Suprapubic skin (tissue), 4 donors: ENCODE measurements at places on chromosomes 13 and 19.

- DNase-seq, result no peak
- no peak overlapping the region for H3K4me3 ChIP-seq
- no peaks in the 10 kb centered on the region for H3K27me3 ChIP-seq
- no peak overlapping the region for H3K27ac ChIP-seq
These were observed 1711.8 kb downstream of the EFNB2 start for GRCh38 chr13:104823709-104824108.

GRCh38 chr19:49173198-49173597, 15.6 kb downstream of the TRPM4 start:
- H3K4me1 ChIP-seq, result no peaks in the 10 kb centered on the region
- H3K27ac ChIP-seq, result no peak overlapping the region
- no peaks in the 10 kb centered on the region for H3K27me3 ChIP-seq
- H3K4me3 ChIP-seq, result no peak overlapping the region
- DNase-seq, result no peak

DNA sequence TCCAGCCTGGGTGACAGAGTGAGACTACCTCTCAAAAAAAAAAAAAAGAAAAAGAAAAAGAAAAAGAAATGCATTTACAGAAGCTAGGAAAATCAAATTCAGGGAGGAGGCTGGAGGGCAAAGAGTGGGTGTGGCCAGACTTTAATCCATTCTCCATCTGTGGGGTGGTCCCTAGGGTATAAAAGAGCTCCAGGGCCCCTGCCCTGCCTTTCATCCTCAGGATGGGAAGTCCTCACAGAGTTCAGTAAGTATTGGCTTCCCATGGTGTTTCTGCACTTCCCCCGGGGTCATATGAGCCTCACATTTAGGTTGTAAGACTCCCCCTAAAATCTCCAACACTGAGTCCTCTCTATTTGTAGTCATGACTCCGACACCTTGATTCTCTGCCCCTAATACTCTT, 33.0 kb downstream of the DPRX start:
- no peak overlapping the region for H3K4me3 ChIP-seq
- H3K4me1 ChIP-seq, result no peaks in the 10 kb centered on the region
- H3K36me3 ChIP-seq, result no peaks in the 10 kb centered on the region
- H3K27me3 ChIP-seq, result no peaks in the 10 kb centered on the region
- DNase-seq, result no peak

DNA sequence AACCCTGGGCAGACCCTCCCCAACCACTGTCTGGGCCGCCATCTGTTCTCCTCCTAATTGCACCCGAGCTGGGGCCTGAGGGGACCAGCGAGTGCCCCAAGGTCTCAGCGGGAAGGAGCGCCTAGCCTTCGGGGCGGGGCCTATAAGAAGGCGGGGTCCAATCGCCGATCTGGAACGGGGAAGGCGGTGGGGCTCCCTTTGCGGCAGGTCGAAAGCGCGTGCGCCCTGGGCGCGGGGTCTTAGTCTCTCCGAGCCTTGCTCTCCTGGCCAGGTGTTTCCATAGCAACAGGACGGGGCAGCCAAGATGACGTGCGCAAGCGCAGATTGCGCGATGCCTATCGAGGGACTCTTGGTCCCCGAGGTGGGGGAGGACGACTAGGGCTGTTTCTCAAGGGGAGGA, 2.8 kb downstream of the MAST1 start:
- DNase-seq, result no peak
- H3K36me3 ChIP-seq, result no peaks in the 10 kb centered on the region
- H3K4me1 ChIP-seq, result peaks cover 19% of the 10 kb centered on the region
- no peak overlapping the region for H3K27ac ChIP-seq
- peak overlapping the region; percentile 24 for H3K4me3 ChIP-seq

DNA sequence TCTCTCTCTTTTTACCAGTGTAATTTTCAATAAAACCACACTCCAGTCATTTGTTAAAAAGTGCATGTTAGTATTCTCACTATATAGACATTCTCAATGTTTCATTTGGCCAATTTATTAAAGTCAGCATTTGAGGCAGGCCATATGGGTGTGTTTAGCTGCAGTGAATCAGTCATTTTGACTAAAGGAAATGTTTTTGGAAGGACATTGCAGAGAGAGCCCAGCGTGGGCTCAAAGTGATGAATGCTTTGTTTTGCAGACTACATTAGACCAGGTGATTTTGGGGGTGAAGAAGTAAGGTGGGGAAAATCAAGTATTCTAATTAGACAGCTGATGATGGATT, 116.7 kb downstream of the POSTN start:
- H3K4me3 ChIP-seq, result no peak overlapping the region
- H3K4me1 ChIP-seq, result no peaks in the 10 kb centered on the region
- DNase-seq, result no peak
- H3K27ac ChIP-seq, result no peak overlapping the region

DNA sequence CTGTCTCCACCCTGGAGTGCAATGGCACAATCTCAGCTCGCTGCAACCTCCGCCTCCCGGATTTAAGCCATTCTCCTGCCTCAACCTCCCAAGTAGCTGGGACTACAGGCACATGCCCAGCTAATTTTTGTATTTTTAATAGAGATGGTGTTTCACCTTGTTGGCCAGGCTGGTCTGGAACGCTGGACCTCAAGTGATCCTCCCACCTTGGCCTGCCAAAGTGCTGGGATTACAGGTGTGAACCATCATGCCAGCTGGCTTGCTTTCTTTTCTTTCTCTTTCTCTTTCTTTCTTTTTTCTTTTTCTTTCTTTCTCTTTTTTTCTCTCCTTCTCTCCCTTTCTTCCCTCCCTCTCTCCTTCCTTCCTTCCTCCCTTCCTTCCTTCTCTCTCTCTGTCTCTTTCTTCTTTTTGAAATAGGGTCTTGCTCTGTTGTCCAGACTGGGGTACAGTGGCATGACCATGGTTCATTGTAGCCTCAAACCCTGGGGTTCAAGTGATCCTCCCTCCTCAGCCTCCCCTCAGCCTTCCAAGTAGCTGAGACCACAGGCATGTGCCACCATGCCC, 33.3 kb upstream of the NFIC start:
- H3K27ac ChIP-seq, result peak overlapping the region; percentile 68
- no peak overlapping the region for H3K4me3 ChIP-seq
- no peaks in the 10 kb centered on the region for H3K36me3 ChIP-seq
- no peak for DNase-seq
- no peaks in the 10 kb centered on the region for H3K27me3 ChIP-seq

GRCh38 chr19:610071-610800, 20.6 kb downstream of the HCN2 start:
- no peaks in the 10 kb centered on the region for H3K36me3 ChIP-seq
- peak overlapping the region; percentile 28 for H3K4me3 ChIP-seq
- no peak for DNase-seq

- DNase-seq, result peak; percentile 74
- H3K27me3 ChIP-seq, result no peaks in the 10 kb centered on the region
- peaks cover 29% of the 10 kb centered on the region for H3K4me1 ChIP-seq
- no peak overlapping the region for H3K4me3 ChIP-seq
- no peak overlapping the region for H3K27ac ChIP-seq
These were observed 32.4 kb downstream of the RASA3 start for GRCh38 chr13:114099918-114100445.

GRCh38 chr13:99379856-99380801, 72.9 kb upstream of the GPR183 start:
- H3K27me3 ChIP-seq, result no peaks in the 10 kb centered on the region
- H3K4me3 ChIP-seq, result no peak overlapping the region
- DNase-seq, result no peak
- no peak overlapping the region for H3K27ac ChIP-seq
- peaks cover 15% of the 10 kb centered on the region for H3K36me3 ChIP-seq

DNA sequence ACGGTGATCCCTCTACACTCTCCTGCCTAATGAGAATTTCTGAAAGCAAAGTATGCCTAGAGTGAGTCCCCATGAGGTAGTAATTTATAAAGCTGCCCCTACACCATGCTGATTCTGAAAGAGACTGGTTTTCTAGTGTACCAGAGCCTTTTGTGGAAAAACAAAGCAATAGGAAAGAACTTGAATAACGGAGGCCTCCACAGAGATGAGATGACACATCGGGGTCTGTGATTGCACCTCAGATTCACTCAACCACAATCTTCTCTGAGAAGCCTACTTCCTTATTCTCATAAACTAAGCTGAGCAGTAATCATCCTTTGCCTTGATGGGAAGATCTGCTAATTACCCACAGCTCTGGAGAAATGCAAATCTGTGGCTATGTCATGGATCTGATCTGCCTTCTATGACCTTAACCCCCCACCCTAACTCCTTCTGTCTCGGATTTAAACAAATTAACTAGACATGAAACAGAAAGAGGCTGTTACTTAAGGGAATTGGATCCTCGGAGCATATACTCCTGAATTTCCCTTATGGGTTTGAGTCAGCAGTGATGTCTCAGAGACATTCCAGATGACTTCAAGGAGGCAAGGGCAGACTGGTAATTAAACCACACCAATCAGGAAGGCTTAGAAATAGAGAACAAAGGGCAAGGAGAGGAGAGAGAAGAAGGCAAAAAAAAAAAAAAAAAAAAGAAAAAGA, 128.0 kb downstream of the DCT start:
- H3K4me1 ChIP-seq, result no peaks in the 10 kb centered on the region
- DNase-seq, result no peak

- no peak overlapping the region for H3K27ac ChIP-seq
- no peaks in the 10 kb centered on the region for H3K27me3 ChIP-seq
- H3K36me3 ChIP-seq, result no peaks in the 10 kb centered on the region
These were observed 13.1 kb upstream of the FOXO1 start for GRCh38 chr13:40679480-40679985.

GRCh38 chr13:20824762-20825476, 51.2 kb upstream of the EEF1AKMT1 start:
- H3K27me3 ChIP-seq, result no peaks in the 10 kb centered on the region
- peaks cover 5% of the 10 kb centered on the region for H3K36me3 ChIP-seq
- H3K4me3 ChIP-seq, result no peak overlapping the region
- DNase-seq, result no peak
- peaks cover 8% of the 10 kb centered on the region for H3K4me1 ChIP-seq

DNA sequence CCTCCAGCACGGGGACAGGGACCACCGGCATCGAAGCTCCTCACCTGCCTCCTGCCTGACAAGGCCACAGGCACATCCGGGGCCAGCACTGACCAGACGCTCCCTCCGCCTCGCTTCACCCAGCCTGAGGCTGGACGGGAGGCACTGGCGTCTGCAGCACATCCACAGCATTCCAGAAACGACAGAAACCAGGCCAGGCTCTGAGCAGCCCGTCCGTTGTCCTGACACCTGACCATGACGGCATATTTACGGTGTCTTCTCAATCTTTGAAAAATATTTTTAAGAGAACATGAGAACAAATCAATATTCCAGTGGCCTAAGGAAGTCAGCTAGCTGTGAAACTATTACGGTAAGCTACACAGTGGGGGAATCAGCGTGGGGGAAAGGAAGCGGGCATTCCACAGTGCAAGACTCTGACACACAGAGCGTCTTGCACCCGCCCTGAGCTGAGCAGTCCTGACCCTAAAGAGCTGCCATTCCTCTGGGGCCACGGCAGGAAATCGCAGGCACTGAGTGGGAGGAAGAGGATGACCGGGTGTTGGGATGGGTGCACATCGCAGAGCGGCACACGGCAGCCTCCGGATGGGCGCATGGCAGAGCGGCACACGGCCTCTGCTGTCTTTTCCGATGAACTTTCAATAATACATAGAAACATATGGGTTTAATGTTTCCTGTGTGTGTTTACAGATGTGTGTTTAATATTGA, 26.8 kb downstream of the RASA3 start:
- H3K36me3 ChIP-seq, result no peaks in the 10 kb centered on the region
- no peak overlapping the region for H3K27ac ChIP-seq
- H3K4me3 ChIP-seq, result no peak overlapping the region
- H3K27me3 ChIP-seq, result no peaks in the 10 kb centered on the region
- peaks cover 28% of the 10 kb centered on the region for H3K4me1 ChIP-seq

DNA sequence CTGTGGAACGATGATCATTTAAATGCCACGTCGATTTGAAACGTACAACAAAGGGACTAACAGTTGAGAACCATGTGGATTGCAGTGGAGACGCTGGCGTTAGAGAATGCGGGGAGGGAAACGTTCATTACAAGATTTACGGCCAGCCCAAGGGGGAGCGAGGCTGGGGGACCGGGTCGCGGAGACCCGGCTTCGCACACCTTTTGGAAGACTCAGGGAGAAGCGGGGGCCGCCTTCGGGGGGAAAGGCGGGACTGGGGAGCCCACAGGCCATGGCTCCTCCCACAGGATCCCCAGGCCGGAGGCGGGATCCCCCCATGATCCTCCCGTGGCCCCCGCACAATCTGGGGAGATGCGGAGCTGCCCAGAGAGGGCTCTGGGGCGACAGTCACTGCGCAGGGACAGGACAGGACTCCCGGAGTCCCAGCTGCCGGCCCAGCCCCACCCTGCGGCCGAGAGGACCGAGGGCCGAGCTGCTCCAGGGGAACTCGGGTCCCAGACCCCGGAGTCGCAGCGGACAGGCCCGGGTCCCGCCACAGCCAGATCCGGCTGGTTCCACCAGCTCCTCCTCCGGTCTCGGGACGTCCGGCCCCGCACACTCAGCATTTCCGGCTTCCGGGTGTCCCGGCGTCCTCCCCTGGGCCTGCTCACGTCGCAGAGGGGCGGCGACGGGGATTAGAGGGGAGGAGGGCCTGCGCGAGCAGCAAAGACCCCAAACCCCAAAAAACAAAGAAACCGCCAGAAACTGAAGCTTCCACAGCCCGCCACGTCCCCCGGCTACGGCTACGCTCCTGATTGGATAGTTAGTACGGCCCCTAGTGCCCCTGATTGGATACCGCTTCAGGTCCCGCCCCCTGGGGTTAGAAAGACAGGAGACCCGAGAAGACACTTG, 21.1 kb upstream of the OR10H1 start:
- peaks cover 20% of the 10 kb centered on the region for H3K4me1 ChIP-seq
- no peaks in the 10 kb centered on the region for H3K27me3 ChIP-seq
- H3K27ac ChIP-seq, result peak overlapping the region; percentile 98
- peak; percentile 99 for DNase-seq
- peak overlapping the region; percentile 77 for H3K4me3 ChIP-seq

DNA sequence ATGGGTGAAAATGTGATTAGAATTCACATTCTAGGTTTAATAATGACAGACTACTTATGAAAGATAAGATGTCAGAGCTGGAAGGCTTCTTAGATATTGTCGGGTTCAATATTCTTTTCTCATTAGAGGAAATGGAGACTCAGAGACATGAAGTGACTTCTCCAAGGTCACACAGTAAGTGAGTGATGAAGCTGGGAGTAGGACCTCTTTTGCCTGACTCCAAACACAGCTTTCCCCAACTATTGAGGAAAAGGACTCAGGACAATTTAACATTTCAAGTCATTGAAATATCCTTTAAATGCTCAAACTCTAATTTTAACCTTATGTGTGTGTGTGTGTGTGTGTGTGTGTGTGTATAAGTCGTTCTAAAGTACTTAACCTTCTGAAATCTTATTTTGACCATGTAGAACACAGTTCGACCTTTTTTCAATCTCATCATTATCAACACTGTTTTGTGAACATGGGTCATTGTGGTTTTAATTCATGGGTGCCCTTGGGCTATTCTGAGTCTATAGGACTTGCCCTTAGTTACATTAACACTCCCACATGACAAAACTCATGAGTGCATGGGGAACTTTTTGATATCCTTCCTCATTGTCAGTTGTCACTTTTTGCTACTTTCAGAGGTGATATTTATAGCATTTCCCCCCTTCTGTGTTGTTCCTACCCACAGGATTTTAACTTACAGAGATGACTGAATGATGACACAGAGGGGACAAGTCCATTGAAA, 53.0 kb downstream of the LRCH1 start:
- no peak for DNase-seq
- no peaks in the 10 kb centered on the region for H3K36me3 ChIP-seq
- peak overlapping the region; percentile 47 for H3K27ac ChIP-seq
- no peaks in the 10 kb centered on the region for H3K27me3 ChIP-seq
- peaks cover 60% of the 10 kb centered on the region for H3K4me1 ChIP-seq

GRCh38 chr13:94196413-94196812, 283.1 kb downstream of the DCT start:
- H3K36me3 ChIP-seq, result no peaks in the 10 kb centered on the region
- no peak for DNase-seq
- no peaks in the 10 kb centered on the region for H3K4me1 ChIP-seq
- H3K27ac ChIP-seq, result no peak overlapping the region
- no peak overlapping the region for H3K4me3 ChIP-seq
